ENCODE measurements at places on chromosomes 1 and 21.

DNA sequence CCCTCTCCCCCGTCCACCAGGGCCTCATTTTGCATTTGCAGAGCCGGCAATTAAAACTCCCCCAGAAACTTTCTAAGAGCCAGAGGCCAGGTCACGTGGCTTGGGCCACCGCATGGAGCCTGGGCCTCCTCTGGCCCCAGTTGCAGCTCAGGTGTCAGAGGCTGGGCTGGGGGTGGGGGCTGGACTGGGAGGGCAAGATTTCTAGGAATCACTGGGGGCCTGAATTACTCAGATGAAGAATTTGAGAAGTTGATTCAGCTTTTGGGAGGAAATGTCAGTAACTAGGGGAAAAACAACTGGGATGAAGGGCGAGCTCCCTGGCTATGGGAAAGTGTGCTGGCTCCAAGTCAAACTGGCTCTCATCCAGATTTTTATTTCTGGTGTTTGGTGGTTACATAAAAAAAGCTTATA is 151.0 kb downstream of the CDC7 start:
- DNase-seq, result no peak

- DNase-seq, result no peak
Measured at GRCh38 chr1:174053826-174054225, 31.7 kb upstream of the RC3H1 start.

DNA sequence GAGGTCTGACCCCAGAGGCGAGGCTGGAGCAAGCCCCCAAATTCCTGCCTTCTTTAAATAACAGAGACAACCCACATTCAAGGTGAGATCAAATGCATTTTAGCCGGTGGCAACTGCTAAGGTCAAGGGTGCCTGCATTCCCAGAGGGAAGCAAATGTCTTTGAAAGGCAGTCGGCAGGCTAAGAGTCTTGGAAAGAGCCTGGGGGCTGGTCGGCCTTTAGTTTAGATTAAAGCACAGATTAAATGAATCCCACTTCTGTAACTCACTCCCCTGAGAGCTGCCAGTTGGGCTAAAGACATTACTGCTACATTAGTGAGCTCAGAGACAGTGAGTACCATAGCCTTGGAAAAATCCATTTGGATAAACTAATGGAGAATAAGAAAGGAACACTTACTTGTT is 59.2 kb downstream of the HTR6 start:
- no peak for DNase-seq

GRCh38 chr1:14735841-14736240 is 137.4 kb downstream of the KAZN start:
- no peak for DNase-seq

DNA sequence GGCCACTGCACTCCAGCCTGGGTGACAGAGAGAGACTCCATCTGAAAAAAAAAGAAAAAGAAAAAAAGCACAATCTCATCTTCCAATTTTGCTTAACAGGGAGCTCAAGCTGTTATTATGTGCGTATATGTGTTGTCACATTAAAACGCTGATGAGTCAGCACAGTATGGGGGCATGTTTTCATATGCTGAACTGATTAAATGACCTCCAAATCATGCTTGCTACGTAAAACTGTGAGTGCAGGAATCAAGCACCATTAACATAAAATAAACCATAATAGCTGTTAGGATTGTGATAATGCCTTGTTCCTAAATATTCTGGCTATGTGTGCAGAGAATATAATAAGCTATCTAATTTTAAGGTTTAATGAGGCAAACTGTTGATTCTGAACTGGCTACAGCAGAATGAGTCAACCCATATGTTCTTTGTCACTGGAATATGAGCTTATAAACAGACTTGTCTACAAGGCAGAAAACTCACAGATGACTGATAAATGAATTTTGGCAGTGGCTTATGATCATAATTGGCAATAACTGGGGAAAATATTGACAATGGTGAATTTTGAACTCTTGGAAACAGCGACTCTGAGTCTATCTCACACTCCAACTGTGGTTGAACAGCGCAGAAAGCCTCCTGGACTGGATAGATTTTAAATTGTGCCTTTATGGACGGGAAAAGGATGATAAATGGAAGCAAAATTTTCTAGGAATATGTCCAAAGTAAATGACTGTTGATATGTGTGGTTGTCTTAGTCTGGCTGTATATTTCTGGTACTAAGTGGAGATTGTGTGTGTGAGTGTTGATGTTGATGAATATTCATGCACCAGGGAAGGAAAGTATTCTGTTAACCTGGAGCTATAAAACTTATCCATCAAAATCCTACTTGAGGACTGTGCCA is 75.5 kb downstream of the VCAM1 start:
- DNase-seq, result no peak

GRCh38 chr1:9145021-9145668 is 16.2 kb upstream of the GPR157 start:
- DNase-seq, result no peak

- DNase-seq, result no peak
Measured at GRCh38 chr1:234208351-234208750, 164.9 kb upstream of the COA6 start.

DNA sequence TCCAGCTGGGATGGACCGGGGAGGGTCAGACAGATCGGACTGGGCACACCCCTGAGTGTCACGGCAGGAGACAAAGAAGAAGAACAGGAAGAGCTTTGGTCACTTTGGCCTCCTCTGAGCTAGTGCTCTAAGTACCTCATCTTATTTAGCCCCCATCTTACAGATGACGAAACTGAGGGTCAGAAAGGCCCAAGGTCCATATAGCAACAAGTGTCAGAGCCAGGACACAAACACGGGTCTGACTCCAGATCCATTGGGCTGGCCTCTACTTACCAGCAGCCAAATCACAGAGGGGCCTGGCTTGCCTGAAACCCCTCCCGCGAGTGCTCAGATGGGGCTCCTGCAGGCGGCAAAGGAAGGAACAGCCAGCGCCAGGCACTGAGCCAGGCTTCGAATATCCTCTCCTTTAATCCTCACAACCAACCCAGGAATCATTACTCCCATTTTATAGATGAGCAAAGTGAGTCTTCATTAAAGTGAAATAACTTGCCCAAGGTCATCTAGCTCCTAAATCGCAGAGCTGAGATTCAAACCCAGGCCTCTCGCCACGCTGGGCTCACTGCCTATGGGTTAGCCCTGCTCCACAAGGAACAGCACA is 25.7 kb upstream of the SELENON start:
- no peak for DNase-seq

GRCh38 chr1:172640111-172640510 is 18.8 kb upstream of the FASLG start:
- no peak for DNase-seq

DNA sequence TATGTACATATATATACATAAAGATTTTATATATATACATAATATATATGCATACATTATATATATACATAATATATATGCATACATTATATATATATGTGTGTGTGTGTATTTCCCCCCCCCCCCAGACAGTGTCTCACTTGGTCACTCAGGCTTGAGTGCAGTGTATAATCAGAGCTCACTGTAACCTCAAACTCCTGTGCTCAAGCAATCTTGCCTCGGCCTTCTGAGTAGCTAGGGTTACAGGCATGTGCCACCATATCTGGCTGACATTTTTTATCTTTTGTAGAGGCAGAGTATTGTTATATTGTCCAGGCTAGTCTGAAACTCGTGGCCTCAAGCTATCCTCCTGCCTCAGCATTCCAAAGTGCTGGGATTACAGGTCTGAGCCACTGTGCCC is 9.0 kb upstream of the FUBP1 start:
- no peak for DNase-seq

GRCh38 chr1:11188381-11188780 is 774 bp upstream of the ANGPTL7 start:
- no peak for DNase-seq

GRCh38 chr1:17948594-17948993 is 159.0 kb upstream of the IGSF21 start:
- no peak for DNase-seq

- DNase-seq, result no peak
Measured at GRCh38 chr1:109247401-109248365, 1.7 kb upstream of the CELSR2 start.

DNA sequence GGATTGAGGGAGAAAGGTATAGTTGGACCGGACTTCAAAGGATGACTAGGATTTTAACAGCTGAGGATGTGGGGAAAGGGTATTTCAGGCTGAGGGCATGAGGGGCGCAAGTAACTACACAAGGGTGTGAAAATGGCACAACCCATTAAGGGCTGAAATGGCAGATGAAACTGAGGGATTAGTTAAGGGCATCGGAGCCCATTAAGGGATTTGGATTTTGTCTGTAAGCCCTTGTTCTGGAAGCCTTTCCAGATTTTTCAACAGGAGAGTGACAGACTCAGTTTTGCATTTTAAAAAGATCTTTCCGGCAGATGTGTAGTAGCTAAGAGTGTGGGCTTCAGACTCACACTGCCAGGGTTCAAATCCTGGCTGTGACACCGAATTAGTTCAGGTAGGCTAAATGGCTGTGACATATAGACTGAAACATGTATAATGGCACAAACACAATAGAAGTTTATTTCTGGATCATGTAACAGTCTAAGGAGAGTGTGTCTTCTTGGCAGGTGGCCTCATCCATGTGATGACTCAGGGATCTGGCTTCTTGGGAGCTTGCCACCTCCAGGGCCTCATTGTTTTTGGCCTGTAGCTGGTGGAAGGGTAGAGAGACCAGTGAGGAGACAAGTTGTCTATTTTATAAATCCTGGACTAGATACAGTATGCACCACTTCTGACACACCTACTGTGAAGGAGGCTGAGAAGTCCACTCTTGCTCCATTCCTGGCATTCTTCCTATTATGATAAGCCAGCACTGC is 49.6 kb downstream of the UBE2T start:
- DNase-seq, result no peak

DNA sequence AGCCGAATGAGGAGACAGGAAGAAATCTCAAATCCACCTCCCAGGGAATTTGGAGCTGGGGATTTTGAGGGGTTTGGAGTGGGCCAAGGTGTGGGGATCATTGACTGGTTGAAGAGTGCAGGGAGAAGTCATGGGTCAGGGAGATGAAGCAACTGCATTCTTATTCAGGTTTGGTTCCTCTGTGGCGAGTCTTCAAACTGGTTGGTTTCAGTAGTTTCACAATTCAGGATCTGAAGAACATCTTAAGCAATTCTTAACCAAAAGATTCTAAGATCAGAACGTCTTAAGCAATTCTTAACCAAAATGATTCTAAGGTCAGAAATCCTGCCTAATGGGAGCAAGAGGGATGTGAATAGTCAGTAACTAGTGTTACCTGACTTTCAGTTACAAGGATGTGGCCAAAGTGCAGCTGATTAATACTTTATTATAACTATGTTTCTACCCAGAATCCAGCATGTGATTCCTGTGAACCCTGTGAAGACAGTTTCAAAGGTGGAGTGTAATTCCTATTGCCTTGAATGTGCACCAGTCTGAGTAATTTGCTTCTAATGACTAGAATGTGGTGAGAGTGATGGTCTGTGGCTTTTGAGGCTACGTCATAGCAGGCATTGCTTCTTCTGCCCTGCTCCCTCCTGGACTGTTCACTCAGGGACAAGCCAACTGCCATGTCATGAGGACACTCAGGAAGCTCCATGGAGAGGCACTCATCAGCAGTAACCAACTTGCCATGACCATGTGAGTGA is 61.2 kb downstream of the OLFML3 start:
- no peak for DNase-seq

- no peak for DNase-seq
Measured at GRCh38 chr21:15052459-15052763, 12.4 kb downstream of the NRIP1 start.

- DNase-seq, result no peak
Measured at GRCh38 chr1:200228081-200228480, 181.8 kb downstream of the ZNF281 start.

GRCh38 chr1:172875892-172876291 is 174.8 kb downstream of the TNFSF18 start:
- DNase-seq, result no peak

DNA sequence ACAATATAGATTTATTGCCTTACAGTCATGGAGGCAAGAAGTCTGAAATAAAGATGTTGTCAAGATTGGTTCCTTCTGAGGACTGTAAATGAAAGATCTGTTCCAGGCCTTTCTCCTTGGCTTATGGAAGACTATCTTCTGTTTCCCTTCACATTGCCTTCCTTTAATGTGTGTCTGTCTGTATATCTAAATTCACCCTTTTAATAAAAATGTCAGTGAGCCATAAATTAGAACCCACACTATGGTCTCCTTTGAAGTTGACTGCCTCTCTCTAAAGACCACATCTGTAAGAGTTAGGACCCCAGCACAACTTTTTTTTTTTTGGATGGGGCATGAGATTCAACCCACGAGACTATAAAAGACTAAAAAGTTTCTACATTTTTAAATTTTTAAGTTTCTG is 305.8 kb downstream of the KCNT2 start:
- no peak for DNase-seq

DNA sequence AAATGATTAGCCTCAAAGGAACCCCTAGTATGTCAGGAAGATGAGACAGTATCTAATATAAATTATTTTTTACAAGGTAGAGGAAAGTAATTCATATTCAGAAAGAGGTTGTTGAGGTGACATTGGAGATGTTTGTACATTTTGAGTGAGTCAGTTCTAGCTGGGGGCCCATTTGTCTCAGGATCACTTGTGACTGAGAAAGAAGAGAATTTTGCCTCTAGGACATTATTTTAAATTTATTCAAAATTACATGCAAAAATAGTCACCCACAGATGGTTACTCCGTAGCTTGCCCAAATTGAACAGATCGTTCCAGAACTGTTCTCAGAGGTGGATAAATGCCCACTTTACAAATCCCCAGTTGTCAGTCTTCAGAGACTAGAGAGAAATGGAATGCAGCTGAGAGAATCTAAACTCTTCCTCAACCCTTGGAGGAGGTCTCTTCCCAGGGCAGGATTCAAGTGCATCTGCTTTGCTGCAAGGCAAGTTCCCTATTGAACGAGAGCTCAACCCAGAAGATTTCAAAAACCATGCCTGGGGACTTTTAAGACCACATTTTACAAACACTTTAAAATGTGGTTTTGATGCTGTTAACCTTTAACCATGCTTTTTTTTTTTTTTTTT is 987.8 kb upstream of the ADAMTS5 start:
- no peak for DNase-seq

DNA sequence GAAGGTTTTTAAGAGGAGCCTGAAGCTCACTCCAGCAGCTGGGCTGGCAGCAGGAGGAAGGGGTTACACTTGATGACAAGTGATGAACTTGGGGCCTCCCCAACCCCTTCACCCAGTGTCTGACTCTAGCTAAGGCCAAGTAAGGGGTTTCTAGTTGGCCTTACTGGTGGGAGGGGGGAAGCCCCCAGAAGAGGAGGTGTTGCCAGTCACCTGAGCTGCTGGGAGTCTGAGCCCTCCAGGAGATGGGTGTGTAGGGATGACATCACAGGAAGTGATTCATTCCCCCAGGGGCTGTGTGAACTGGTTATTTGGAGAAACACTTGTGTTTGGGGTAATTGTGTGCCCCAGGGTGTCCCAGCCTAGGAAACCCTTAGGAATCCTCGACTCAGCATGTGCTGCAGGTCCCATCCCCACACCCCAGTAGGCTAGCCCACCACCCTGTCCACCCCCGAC is 3.1 kb downstream of the PADI1 start:
- peak; percentile 64 for DNase-seq

Data from CD4-positive, alpha-beta T cell treated with Interferon gamma for 1 hour (primary cell).